Ascending aorta (tissue), 2 donors: ENCODE measurements at places on chromosomes 5 and 9.

- peak; percentile 46 for DNase-seq
These were observed 20.8 kb downstream of the OBP2B start for GRCh38 chr9:133188006-133188842.

GRCh38 chr9:80698725-80699410 lies 990.5 kb downstream of the TLE1 start:
- DNase-seq = no peak

DNA sequence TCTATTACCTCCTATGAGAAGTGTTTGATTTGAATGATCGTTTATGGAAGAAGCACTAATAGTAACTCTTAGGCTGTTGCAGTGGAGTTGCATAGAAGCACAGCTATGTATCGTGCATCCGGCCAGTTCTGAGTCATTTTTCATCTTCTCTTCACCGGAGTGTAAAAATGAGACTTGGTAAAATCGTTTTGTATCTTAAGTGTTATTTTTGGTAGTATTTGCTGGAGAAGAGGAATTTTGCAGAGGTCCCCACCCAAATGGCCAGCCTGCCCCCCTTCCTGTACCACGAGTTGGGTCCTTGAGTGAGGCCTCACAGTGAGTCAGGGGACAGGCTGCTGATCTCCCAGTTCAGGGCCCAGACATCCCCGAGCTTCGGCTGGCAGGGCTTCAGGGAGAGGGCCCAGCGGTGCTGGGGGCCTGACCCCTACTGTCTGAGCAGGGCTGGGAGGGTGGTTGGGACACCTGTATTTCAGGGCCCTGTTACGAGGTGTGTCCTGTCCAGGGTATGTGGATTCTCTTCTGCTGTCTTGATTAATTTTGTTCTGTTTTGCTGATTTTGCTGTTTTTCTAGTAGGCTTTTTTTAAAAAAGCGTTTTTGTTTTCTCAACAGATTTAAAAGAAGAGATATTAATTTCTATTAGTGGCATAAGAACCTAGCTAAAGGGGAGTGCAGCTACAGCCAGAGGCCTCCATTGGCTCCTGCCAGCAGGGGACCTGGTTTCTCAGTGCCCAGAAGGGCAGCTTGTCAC lies 210.8 kb downstream of the TRIO start:
- no peak for DNase-seq

DNA sequence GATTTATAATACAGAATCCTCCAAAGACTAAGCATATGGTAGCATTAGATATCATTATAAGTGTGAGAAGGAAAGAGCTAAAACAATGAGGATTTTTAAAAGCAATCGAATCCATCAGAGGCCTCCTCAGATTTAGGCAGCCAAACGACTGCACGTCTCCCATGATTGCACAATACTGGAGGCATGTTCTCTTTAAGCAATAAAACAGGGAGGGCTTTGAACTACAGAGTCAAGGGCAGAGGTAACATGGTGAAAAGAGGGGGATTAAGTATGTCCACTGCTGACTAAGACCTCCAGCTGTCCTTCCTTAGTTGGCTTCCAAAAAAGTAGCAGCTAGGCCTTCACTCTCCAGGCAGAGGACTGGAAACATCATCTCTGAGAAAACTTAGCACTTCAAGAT lies 298.7 kb upstream of the RGMB start:
- DNase-seq = no peak

- DNase-seq = no peak
These were observed 57.3 kb downstream of the FGF18 start for GRCh38 chr5:171476701-171477100.

DNA sequence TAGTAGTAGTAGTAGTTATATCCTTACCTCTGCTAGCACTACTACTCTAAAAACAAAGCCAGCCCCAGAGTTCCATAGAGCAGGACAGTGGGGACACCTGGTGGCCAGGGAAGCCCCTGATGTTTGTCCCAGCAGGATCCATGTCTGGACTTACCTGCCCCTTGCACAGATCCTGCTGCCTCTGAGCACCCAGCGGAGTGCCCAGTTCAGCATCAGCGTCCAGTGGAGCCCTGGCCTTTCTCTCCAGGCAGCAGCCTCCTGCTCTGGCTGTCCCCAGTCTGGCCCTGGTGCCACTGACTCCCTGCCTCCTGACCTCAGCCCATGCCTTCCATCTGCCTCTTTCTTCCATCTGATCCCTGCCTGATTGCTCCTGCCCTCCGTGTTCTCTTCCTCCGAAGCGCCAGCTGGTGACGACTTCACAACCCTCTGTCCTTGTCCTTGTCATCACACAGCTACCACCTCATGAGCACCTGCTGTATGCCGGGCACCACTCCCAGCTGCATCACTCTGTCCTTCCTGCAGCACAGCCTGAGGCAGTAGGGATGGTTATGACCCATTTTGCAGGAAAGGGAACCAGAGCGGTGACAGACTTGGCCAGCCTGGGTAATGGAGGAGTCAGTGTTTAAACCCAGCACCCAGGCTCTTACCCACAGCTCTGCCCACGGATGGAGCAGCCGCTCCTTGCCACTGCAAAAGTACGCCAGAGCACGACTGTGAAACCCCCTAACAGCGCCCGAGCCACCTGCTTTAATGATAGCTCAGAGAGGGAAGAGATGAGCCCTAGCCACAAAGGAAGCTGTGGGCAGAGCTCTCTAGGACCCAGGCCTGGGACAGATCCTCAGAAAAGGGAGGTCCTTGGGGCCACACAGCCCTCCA lies 11.5 kb downstream of the SARDH start:
- DNase-seq = no peak

DNA sequence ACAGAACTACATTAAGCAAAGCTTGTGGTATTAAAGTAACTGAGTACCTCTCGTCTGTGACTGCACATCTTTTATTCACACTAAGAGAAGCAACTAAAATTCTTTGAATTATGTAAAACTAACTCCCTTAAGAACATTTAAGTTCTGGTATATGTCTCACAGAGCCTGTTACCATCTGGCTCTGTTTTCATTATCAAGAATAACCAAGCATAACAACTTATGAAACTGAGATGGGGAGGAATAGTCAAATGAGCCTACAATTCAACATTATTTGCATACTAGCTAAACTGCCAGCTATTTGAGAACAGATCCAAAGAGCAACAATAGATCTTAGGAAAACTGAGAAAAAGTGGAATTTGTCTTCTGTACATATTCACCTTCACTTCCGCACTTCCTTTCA lies 25.3 kb upstream of the ISOC1 start:
- DNase-seq = no peak

- no peak for DNase-seq
These were observed 1.7 kb upstream of the SLC34A1 start for GRCh38 chr5:177382423-177383029.

DNA sequence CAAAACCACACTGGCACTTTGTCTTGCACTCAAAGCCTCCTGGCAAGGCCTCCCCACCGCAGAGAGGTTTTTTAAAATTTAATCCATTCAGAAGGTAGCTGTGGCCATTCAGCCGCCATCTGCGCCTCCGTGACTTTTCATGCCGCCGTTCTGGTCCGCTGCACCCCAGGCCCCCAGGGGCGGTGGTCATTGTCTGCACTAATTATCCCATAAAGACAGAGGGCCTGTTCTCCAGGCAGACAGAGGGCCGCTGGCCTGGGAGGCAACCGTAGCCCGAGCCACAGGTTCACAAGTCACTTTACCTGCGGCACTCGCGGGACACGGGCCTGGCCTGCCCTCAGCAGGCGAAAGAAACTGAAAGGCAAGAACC lies 49.4 kb downstream of the EXD3 start:
- DNase-seq = peak; percentile 25

DNA sequence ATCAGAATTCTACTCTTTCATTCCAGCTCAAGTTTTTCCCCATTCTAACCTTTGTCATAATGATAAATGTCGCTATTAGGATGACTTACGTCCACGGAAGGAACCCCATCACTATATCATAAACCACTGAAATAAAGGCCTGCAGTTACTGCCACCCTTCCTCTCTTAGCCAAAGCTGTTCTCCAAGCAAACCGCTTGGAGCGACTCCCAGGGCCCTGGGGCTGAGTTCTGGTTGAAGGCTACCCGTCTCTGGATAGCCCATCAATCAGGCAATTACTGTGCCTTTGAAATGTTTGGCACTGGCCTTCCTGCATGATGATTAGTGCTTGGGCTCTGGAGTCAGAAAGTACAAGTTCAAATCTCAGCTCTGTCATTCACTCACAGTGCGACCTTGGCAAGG lies 386.0 kb downstream of the SPOCK1 start:
- DNase-seq = no peak

DNA sequence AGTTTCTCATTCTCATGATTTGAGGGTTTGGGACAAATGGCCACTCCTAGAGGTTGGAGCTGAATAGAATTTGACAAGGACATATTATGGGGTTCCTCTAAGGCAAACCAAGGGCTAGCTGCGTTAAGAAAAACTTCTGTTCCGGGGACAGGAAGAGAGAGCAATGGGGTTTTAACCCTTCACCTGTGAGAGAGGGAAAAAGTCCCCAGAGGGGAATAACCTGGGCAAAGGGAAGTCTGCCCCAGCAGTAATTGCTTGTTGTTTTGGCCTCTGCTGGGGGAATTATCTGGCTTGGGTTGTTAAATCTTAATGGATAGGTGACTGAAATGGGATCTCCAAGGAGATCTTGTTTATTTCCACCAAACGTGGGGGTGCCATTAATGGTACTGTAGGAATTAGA lies 110.1 kb upstream of the MOCS2 start:
- no peak for DNase-seq

GRCh38 chr9:136022731-136023409 lies 61.7 kb upstream of the UBAC1 start:
- no peak for DNase-seq

- no peak for DNase-seq
These were observed 156.4 kb upstream of the ELL2 start for GRCh38 chr5:96117771-96118651.

DNA sequence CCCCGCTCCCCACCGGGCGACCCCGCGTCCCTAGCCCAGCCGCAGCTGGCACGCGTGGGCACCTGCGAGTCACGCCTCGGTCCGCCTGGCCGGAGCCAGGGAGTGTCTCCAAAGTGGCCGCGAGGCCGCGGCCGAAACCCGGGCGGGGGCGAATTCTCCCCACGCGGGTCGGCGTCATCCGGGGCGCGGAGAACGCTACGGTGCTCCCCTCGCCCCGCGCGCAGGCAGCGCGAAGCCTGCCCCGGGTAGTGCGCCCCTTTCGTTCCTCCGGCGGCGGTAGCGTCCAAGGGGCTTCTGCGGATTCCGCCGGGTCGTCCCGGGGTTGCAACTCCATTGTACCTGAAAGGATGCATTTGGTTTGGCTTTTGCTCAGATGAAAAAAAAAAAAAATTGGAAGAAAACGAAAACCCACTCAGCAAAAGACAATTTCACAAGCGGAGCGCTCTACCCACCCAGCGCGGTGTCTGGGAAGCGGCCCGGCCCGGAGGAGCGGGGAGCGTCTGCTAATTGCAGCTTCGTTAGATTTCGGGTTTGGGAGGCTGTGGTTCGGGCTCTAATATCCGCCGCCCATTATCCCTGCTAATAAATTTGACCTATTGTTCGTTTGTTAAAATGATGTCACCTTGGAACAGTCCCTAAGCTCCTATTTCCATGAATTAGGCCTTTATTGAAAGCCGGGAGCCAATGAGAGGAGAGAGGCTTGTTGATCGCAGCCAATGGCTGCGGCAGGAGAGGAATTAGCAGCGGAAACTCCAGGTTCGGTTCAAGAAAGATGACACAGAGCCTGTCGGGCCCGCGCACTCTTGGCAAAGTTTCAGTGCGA lies at the start of gene TLX3:
TLX3 (plus strand) TSS at position 796 of the 823 bp plus-strand sequence. CDS start 118 bp downstream, outside the sequence.
- DNase-seq = no peak

- DNase-seq = no peak
These were observed 216.8 kb downstream of the TRIM36 start for GRCh38 chr5:114952876-114953275.

DNA sequence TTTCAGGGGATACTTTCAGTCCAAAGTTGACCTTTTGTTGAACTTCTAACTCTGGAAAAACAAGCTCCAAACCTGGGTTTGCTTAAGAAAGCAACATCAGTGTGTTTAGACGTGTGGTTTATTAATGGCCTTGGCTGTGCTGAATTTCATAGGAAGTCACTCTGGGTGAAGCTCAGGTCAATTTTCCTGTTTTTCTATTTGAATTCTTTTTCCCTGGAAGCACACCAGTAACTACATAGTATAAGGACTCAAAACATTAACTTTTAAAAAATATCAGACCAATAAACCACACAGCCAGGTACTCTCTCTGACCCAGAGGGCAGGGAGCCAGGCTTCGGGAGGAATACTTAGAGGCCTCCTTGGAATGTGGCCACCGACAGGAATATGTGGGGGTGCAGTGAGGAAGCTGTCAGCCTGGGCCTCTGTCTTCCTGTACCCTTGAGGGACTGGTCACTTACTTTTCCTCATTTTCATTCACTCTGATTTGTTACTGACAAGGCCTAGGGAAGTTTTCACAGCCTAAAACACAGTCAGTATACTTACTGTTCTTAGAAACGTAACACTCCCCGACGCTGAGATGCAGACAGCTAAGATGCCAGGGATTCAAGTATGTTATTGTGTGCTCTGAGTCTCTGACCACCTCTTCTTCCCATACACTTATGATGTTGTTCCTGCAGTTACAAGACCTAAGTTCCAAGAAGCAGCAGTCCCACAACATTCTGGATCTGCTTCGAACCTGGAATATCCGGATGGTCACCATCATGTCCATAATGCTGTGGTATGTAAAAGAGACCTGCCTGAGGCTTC lies 18.9 kb downstream of the SLC22A5 start:
- DNase-seq = no peak

- DNase-seq = no peak
These were observed 60.1 kb downstream of the VCAN start for GRCh38 chr5:83531661-83532060.

GRCh38 chr9:125861405-125862058 lies 114.4 kb downstream of the PBX3 start:
- no peak for DNase-seq

DNA sequence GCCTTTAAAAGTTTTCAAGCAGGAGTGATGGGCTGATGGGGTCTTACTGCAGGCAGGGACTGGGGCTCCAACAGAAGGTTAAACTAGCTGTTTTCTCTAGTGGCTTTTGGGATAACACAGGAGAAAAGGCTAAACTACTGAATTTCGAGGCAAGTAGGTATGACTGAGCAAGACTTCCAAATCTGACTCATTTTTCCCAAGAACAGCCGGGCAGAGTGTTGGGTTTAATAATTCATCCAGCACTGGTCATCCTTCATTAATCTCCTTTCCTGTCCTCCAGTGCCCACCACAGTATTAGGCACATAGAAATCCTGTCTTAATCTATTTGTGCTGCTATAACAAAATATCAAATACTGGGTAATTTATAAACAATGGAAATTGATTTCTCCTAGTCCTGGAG lies 20.5 kb downstream of the MSX2 start:
- DNase-seq = no peak

DNA sequence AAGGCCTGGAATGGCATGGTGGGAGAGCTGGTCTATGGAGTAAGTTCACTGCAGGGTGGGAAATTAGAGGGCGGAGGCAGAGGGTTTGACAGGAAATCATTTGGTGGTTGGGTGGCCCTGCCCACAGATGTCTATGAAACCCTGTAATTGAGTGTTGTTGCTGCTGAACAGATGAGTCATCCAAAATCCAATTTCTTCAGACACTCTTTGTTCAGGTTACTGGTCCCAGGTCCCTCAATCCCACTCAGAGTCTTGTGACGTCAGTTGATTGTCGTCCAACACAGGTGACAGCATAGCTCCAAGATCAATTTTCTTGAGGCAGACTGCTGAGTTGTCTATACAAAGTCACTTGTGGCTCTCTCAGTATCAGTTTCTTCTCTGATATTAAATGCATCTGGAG lies 208.6 kb downstream of the GRIA1 start:
- DNase-seq = no peak

- no peak for DNase-seq
These were observed 87.0 kb downstream of the GALNT10 start for GRCh38 chr5:154277499-154277898.

- DNase-seq = no peak
These were observed 58.8 kb downstream of the MROH2B start for GRCh38 chr5:41012318-41012717.
